ENCODE measurements at places on chromosomes 4 and X.

GRCh38 chr4:17562157-17562556 lies 14.8 kb upstream of the LAP3 start:
- no peak for DNase-seq

GRCh38 chr4:39083164-39083563 lies 21.1 kb downstream of the KLHL5 start:
- DNase-seq: peak; percentile 15

GRCh38 chr4:108360754-108361445 lies 192.2 kb upstream of the LEF1 start:
- DNase-seq: peak; percentile 76

- DNase-seq: no peak
Measured at GRCh38 chrX:31545726-31546125, 473.9 kb upstream of the FTHL17 start.

GRCh38 chr4:20456407-20456806 lies 204.7 kb downstream of the SLIT2 start:
- DNase-seq: no peak

DNA sequence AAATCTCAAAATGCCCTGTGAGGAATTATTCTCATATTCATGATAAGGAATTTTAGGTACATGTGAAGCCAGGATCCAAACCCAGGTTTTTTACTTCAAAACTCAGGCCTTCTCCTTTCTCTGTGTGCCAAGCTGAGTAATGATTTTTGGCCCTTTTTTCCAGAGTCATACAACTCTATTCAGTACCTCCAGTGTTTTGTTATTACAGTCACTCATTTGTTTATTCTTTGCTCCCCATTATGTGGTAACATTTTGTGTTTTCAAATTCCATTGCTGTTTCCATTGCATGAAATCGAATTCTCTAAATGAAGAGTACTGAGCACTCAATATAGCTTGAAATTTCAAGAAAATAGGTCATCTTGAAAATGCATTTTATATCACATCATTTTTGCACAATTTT lies 315.4 kb downstream of the NR3C2 start:
- DNase-seq: no peak
